Osteoblast (primary cell): ENCODE measurements at places on chromosomes 2 and 18. TPM values are rescaled to one million over a fixed set of nuclear protein-coding genes. Genes with fewer than 3 reads are reported as not detected.

Gene SOWAHC
- total RNA-seq, result 14.7 and 17.7 TPM in 2 replicates

Gene COPS8
- 91.2 and 98.4 TPM in 2 replicates for total RNA-seq

Gene VAMP5
- total RNA-seq, result 21.8 and 27.1 TPM in 2 replicates

Gene ACADL
- not detected in 2 replicates for total RNA-seq

Gene IL1R1
- total RNA-seq, result 89.8 and 116 TPM in 2 replicates

Gene CARF
- total RNA-seq, result 11.9 and 13.8 TPM in 2 replicates

Gene RTP5
- total RNA-seq, result not detected in 2 replicates

Gene PLCL1
- total RNA-seq, result 3.2 and 4.0 TPM in 2 replicates

Gene AMER3
- total RNA-seq, result not detected in 2 replicates

Gene OST4
- 202 and 235 TPM in 2 replicates for total RNA-seq

Gene TTC21B
- 25.7 and 29.8 TPM in 2 replicates for total RNA-seq

Gene SP110
- total RNA-seq, result 15.3 and 15.9 TPM in 2 replicates
